ENCODE measurements at places on chromosomes 1 and 21.

DNA sequence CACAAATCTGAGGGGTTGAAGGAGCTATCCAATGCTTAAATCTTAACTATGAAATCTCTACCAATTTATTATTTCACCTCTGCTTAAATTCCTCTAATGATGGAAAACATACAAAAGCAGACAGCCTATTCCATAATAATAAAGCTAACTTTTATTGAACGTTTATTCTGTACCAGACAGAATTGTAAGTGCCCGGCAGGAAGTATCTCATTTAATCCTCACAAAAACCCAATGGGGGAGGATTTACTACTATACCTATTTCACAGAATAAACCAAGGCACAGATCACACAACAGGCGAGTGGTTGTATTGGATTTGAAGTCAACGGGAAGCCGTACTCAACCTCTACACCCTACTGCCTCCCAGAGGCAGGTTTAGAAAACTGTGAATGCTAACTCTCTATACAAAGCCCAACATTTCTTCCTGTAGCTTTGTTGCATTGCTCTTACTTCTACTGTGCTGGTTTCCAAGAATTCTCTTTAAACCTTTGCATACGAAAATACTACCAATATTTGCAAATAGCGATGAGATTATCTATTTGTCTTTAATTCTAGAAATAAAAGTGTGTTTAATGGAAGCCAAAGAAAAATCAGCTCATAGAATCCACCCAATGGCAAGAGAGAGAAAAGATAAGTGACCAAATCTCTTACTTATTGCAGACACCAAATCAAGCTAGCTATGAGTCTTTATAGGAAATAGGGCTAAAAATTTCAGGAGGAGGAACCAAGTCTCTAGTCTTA is 33.5 kb upstream of the C1orf53 start:
- DNase-seq = no peak

GRCh38 chr1:168696125-168696760 is 32.8 kb downstream of the DPT start:
- no peak for DNase-seq

- no peak for DNase-seq
Measured at GRCh38 chr1:240800291-240800690, 188.3 kb upstream of the GREM2 start.

GRCh38 chr1:94396356-94397010 is 21.7 kb upstream of the ABCD3 start:
- no peak for DNase-seq

DNA sequence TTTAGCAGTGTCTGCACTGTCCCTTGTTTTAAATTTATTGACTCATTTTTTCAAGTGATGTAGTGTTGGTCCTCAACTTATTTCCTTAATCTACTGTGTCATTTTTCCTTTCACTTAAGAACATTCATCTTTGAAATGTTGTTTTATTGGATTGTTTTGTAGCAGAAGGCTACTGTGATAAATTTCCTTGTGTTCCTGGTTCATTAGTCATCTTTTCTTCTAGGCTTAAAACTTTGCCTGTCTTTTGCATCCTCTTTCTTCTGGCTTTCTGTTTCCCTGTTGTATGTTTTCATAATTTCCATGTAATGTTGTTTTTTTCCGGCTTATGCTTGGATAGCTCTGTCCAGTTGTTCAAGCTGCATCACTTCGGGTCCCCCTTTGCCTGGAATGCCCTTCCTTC is 61.9 kb downstream of the UBE2T start:
- DNase-seq = no peak

DNA sequence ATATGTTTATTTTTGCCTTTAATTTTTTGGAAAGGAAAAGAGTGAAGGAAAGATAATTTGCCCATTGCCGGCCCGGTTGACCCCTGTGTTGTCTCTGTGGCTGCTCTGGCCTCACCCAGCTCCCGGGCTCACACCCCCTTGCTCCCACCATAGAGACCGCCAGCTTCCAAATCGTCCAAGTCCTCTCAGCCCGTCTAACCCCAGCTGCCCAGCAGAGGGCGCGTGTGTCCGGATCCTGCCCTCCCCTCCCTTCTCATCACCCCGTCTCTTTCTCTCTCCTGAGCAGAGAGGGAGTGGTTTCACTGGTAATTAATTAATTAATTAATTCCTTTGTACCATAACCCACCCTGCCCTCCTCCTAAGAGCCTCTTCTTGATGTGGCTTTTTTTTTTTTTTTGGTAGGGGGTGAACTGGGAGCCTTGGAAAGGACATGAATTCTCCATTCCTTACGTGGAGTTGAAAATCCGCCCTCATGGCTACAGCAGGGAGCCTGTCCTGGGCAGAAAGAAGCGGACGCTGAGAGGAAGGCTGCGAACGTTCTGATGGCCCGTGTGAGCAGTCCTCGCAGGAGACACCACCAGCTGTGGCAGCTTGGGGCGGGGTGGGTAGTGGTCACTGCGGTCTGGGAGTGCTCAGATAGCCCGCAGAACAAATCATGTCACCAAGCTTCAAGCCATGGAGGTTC is 45.9 kb downstream of the KIAA0040 start:
- DNase-seq = no peak

- DNase-seq = no peak
Measured at GRCh38 chr1:99702221-99702620, 56.3 kb downstream of the PALMD start.
